Mesangial cell (primary cell): ENCODE measurements at places on chromosomes 4 and X. TPM values are rescaled to one million over a fixed set of nuclear protein-coding genes. Genes with fewer than 3 reads are reported as not detected.

The PARM1 gene
- total RNA-seq: 0.13 and 0.33 TPM in 2 replicates

The BTC gene
- 0.65 and 1.5 TPM in 2 replicates for total RNA-seq

The PCDH7 gene
- total RNA-seq: 26.2 and 70.2 TPM in 2 replicates

The FHIP1A gene
- 5.1 and 6.6 TPM in 2 replicates for total RNA-seq

The ADRA2C gene
- 0.13 TPM in 1 of 2 replicates, not detected in the other for total RNA-seq

The TRIM60 gene
- not detected in 2 replicates for total RNA-seq

The NAA11 gene
- total RNA-seq: not detected in 2 replicates

The ARHGAP6 gene
- total RNA-seq: 0.65 and 7.5 TPM in 2 replicates

The SERTM2 gene
- total RNA-seq: not detected in 2 replicates

The RNF128 gene
- 3.3 and 11.2 TPM in 2 replicates for total RNA-seq

The ERAS gene
- total RNA-seq: not detected in 2 replicates

The NPY5R gene
- total RNA-seq: 1.1 and 2.7 TPM in 2 replicates

The FAM47E gene
- 0.51 and 3.3 TPM in 2 replicates for total RNA-seq

The FRMD7 gene
- not detected in 2 replicates for total RNA-seq

The PDE5A gene
- 2.6 and 8.2 TPM in 2 replicates for total RNA-seq

The DDIT4L gene
- total RNA-seq: 0.16 and 0.38 TPM in 2 replicates

The SPATA4 gene
- total RNA-seq: 0.16 and 0.38 TPM in 2 replicates

The ANAPC4 gene
- total RNA-seq: 9.3 and 12.2 TPM in 2 replicates

The GRID2 gene
- total RNA-seq: 0.13 TPM in 1 of 2 replicates, not detected in the other

The CLDN34 gene
- total RNA-seq: not detected in 2 replicates

The TRPC5OS gene
- total RNA-seq: not detected in 2 replicates

The MAGEC3 gene
- total RNA-seq: not detected in 2 replicates

The PRSS12 gene
- 0.51 and 0.65 TPM in 2 replicates for total RNA-seq

The SSX2 gene
- total RNA-seq: not detected in 2 replicates
